Vagina (tissue), 2 donors: ENCODE measurements at places on chromosomes 4 and X.

DNA sequence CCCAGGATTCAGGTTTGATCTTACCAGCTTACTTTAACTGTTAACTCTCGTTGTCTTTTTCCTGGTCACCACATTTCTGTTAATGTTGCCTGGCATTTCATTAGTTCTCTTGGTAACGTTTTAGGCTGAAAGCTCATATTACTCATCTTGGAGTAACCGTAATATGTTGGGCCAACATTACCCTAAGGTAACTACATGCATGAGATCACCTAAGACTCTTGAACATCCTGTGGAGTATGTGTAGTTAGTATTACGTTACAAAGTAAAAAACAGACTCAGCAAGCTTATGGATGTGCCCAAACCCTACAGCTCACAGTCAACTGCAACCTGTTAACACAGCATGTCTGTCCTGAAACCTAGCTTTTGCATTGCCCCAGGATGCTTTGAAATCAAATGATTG is 203.3 kb upstream of the HS3ST1 start:
- H3K36me3 ChIP-seq: no peaks in the 10 kb centered on the region
- no peaks in the 10 kb centered on the region for H3K27me3 ChIP-seq
- DNase-seq: no peak
- no peaks in the 10 kb centered on the region for H3K4me1 ChIP-seq
- H3K27ac ChIP-seq: no peak overlapping the region

GRCh38 chr4:183638436-183638835 is 20.5 kb downstream of the RWDD4 start:
- no peaks in the 10 kb centered on the region for H3K27me3 ChIP-seq
- DNase-seq: no peak
- no peaks in the 10 kb centered on the region for H3K4me1 ChIP-seq
- peaks cover 8% of the 10 kb centered on the region for H3K36me3 ChIP-seq

GRCh38 chrX:41723826-41724225 is at the start of gene GPR82:
Gene GPR82 (plus strand): TSS chrX:41724181. CDS start chrX:41727027, 2,846 bp downstream.
- H3K36me3 ChIP-seq: no peaks in the 10 kb centered on the region
- H3K27me3 ChIP-seq: no peaks in the 10 kb centered on the region
- no peak for DNase-seq
- H3K4me1 ChIP-seq: no peaks in the 10 kb centered on the region

- H3K27ac ChIP-seq: no peak overlapping the region
- H3K4me3 ChIP-seq: no peak overlapping the region
- H3K27me3 ChIP-seq: no peaks in the 10 kb centered on the region
- peaks cover 13% of the 10 kb centered on the region for H3K4me1 ChIP-seq
Measured at GRCh38 chr4:122728856-122729255, 3.6 kb upstream of the BBS12 start.

- no peak overlapping the region for H3K27ac ChIP-seq
- no peak overlapping the region for H3K4me3 ChIP-seq
- H3K27me3 ChIP-seq: no peaks in the 10 kb centered on the region
- no peaks in the 10 kb centered on the region for H3K4me1 ChIP-seq
Measured at GRCh38 chr4:173138624-173139023, 30.0 kb upstream of the GALNT7 start.

GRCh38 chrX:15451913-15452312 is 41.2 kb downstream of the PIR start:
- H3K4me1 ChIP-seq: no peaks in the 10 kb centered on the region
- no peak overlapping the region for H3K27ac ChIP-seq
- no peaks in the 10 kb centered on the region for H3K36me3 ChIP-seq
- no peak overlapping the region for H3K4me3 ChIP-seq
- no peaks in the 10 kb centered on the region for H3K27me3 ChIP-seq

- peaks cover 5% of the 10 kb centered on the region for H3K4me1 ChIP-seq
- no peak overlapping the region for H3K4me3 ChIP-seq
- no peaks in the 10 kb centered on the region for H3K36me3 ChIP-seq
- no peak for DNase-seq
- H3K27ac ChIP-seq: no peak overlapping the region
Measured at GRCh38 chr4:105631818-105632400, 76.6 kb downstream of the INTS12 start.

DNA sequence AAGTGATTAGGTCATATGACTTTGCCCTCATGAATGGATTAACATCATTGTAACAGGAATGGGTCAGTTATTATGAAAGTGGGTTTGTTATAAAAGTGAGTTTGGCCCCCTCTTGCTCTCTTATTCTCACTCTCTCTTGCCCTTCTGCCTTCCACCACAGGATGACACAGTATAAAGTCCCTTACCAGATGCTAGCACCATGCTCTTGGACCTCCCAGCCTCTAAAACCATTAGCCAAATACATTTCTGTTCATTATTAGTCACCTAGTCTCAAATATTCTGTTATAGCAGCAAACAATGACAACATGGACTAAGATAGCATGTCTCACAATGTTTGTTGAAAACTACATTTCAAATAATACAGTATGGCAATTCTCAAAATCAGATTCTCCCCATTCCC is 59.7 kb downstream of the RWDD4 start:
- H3K27me3 ChIP-seq: no peaks in the 10 kb centered on the region
- H3K4me3 ChIP-seq: no peak overlapping the region
- no peak overlapping the region for H3K27ac ChIP-seq
- H3K4me1 ChIP-seq: no peaks in the 10 kb centered on the region
- no peaks in the 10 kb centered on the region for H3K36me3 ChIP-seq

DNA sequence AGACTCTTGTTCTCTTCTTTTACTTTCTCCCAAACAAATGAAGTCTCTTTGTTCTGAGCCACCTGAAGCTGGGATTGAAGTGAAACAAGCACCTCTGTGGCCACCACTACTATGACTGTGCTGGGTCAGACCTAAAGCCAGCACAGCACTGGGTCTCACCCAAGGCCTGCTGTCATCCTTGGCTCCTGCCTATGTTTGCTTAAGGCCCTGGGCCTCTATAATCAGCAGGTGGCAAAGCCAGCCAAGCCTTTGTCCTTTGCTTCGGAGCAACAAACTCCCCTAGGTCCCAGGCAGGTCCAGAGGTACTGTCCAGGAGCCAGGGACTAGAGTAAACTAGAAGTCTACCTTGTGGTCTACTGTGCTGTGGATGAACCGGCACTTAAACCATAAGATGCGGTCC is 220.6 kb upstream of the ARSJ start:
- H3K4me1 ChIP-seq: no peaks in the 10 kb centered on the region
- no peak overlapping the region for H3K4me3 ChIP-seq
- no peak overlapping the region for H3K27ac ChIP-seq
- no peaks in the 10 kb centered on the region for H3K27me3 ChIP-seq

GRCh38 chr4:89275587-89275986 is 32.0 kb downstream of the GPRIN3 start:
- H3K36me3 ChIP-seq: no peaks in the 10 kb centered on the region
- DNase-seq: no peak
- no peaks in the 10 kb centered on the region for H3K4me1 ChIP-seq

- H3K4me3 ChIP-seq: no peak overlapping the region
- no peaks in the 10 kb centered on the region for H3K4me1 ChIP-seq
- DNase-seq: no peak
- H3K27ac ChIP-seq: no peak overlapping the region
- no peaks in the 10 kb centered on the region for H3K27me3 ChIP-seq
Measured at GRCh38 chrX:4570151-4570550, 856.7 kb upstream of the PRKX start.

DNA sequence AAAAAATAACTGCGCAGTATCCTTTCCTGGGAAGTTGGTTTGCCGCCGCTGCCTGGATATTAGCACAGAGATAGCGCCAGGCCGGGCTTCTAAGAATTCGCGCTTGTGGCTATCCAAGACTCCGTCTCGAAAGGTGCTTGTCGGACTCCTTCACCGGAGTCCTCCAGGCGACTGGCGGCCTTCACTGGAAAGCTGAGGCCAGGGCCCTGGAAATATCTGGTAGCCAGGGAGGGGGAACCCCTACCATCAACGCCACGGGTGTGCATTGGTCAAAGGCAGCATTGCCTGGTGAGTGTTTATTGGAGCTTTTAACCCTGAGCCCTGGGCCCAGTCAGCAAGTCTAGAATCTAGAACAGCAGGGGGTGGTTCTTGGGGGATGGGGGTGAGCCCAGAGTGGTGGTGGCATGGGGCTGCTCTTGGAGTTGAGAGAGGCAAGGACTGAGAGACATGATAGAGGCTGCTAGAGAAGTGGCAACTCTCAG is 577 bp upstream of the PIM2 start:
- no peaks in the 10 kb centered on the region for H3K36me3 ChIP-seq
- peaks cover 6% of the 10 kb centered on the region for H3K4me1 ChIP-seq
- H3K27ac ChIP-seq: peak overlapping the region; percentile 84
- no peaks in the 10 kb centered on the region for H3K27me3 ChIP-seq

- no peaks in the 10 kb centered on the region for H3K36me3 ChIP-seq
- H3K4me3 ChIP-seq: no peak overlapping the region
- DNase-seq: no peak
- no peaks in the 10 kb centered on the region for H3K4me1 ChIP-seq
- H3K27ac ChIP-seq: no peak overlapping the region
- no peaks in the 10 kb centered on the region for H3K27me3 ChIP-seq
Measured at GRCh38 chr4:185312699-185313098, 83.0 kb downstream of the LRP2BP start.

- no peaks in the 10 kb centered on the region for H3K27me3 ChIP-seq
- no peak for DNase-seq
- H3K4me3 ChIP-seq: no peak overlapping the region
- no peaks in the 10 kb centered on the region for H3K4me1 ChIP-seq
Measured at GRCh38 chrX:13223868-13224567, 95.8 kb downstream of the ATXN3L start.

- no peaks in the 10 kb centered on the region for H3K36me3 ChIP-seq
- peak overlapping the region; percentile 97 for H3K27ac ChIP-seq
Measured at GRCh38 chrX:153974003-153974725, 1.6 kb downstream of the TMEM187 start.

GRCh38 chr4:66562276-66562806 is 892.1 kb upstream of the EPHA5 start:
- no peak for DNase-seq
- H3K4me3 ChIP-seq: no peak overlapping the region
- no peak overlapping the region for H3K27ac ChIP-seq

DNA sequence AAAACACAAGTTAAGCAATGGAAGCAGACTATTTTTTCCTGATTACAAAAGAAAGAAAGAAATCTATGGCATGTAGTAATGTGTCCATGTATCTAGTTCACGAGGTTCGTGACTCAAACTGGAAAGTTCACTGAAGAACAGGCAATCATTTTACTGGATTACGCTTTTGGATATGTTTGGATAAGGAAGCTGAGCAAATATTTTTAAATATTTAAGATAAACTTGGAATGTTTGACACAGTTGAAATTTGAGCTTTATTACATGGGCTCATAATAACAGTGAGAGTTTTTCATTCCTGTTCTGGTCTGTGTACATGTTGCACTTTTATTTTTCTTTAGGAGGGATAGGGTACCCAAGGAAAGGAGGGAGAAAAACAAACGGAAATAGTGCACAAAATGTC is 244.2 kb upstream of the GK2 start:
- H3K4me1 ChIP-seq: peaks cover 23% of the 10 kb centered on the region
- no peaks in the 10 kb centered on the region for H3K27me3 ChIP-seq
- H3K4me3 ChIP-seq: no peak overlapping the region
- H3K36me3 ChIP-seq: no peaks in the 10 kb centered on the region
- no peak for DNase-seq

DNA sequence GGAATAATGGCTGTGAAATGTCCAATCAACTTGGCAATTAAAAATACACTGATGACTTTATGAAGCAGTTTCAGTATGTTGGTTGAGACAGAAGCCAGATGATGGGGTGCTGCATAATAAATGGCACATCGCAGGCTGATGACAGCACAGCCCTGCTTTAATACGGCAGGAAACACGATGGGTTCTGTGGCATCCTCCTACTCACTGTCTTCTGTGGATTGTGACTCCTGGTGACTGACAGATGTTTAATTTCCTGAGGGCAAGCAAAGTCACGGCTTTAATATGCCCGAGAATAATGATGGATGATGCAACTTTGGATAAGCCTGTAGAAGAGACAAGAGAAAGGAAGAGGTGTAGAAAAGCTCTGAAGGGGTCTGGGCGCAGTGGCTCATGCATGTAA is 295.4 kb downstream of the TRIML1 start:
- no peaks in the 10 kb centered on the region for H3K36me3 ChIP-seq
- no peaks in the 10 kb centered on the region for H3K27me3 ChIP-seq
- H3K4me1 ChIP-seq: no peaks in the 10 kb centered on the region
- no peak for DNase-seq
- H3K4me3 ChIP-seq: no peak overlapping the region

- DNase-seq: no peak
- no peak overlapping the region for H3K27ac ChIP-seq
- peaks cover 11% of the 10 kb centered on the region for H3K4me1 ChIP-seq
- no peak overlapping the region for H3K4me3 ChIP-seq
- H3K36me3 ChIP-seq: no peaks in the 10 kb centered on the region
Measured at GRCh38 chr4:39542611-39543012, 15.4 kb upstream of the UGDH start.

DNA sequence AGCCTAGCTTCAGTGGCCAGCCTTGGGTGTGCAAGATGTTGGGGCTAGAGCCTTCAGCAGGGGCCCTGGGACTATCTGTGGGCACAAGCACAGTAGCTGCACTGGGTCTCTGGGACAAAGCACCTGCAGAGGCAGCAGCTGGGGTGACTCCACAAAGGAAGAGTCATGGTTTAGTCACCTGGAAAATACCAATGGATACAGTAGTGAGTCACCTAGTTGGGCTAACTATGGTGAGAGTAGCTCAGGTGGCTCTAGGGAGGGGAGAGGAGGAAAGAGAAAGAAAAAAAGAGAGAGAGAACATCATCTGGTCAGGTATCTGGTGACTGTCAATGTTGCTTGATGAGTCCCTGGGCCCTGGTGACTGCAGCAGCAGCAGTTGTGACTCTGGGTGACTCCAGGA is 72.9 kb upstream of the SPIN4 start:
- no peak for DNase-seq
- H3K27me3 ChIP-seq: no peaks in the 10 kb centered on the region
- H3K4me3 ChIP-seq: no peak overlapping the region
- H3K36me3 ChIP-seq: no peaks in the 10 kb centered on the region
- no peak overlapping the region for H3K27ac ChIP-seq

- H3K4me1 ChIP-seq: peaks cover 11% of the 10 kb centered on the region
- no peak for DNase-seq
- no peaks in the 10 kb centered on the region for H3K27me3 ChIP-seq
- peak within 1 kb of the TSS; percentile 80 for H3K27ac ChIP-seq
- H3K4me3 ChIP-seq: peak within 1 kb of the TSS; percentile 62
Measured at GRCh38 chr4:118888666-118889311, at the start of gene SYNPO2. Gene SYNPO2 (plus strand): TSS chr4:118888854. CDS start chr4:118889037, 183 bp downstream.
